ENCODE measurements at places on chromosomes 4 and X.

DNA sequence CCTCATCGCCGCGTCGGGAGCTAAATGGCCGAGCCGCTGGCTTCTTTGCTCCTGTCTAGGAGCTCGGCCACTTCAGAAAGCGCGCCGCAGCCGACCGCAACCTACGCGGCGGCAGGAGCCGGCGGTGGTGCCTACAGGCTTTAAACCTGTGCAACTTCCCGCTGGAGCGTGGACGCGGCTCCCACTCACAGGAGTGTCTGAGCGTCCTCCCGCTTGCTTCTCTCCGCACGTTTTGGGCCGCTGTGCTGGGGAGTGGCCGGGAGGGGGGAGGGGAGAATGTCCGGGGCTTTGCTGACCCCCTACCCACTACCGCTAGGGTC, 1.0 kb downstream of the NHSL2 start:
- DNase-seq = no peak

GRCh38 chrX:114626323-114626722, 42.4 kb downstream of the HTR2C start:
- peak; percentile 35 for DNase-seq

DNA sequence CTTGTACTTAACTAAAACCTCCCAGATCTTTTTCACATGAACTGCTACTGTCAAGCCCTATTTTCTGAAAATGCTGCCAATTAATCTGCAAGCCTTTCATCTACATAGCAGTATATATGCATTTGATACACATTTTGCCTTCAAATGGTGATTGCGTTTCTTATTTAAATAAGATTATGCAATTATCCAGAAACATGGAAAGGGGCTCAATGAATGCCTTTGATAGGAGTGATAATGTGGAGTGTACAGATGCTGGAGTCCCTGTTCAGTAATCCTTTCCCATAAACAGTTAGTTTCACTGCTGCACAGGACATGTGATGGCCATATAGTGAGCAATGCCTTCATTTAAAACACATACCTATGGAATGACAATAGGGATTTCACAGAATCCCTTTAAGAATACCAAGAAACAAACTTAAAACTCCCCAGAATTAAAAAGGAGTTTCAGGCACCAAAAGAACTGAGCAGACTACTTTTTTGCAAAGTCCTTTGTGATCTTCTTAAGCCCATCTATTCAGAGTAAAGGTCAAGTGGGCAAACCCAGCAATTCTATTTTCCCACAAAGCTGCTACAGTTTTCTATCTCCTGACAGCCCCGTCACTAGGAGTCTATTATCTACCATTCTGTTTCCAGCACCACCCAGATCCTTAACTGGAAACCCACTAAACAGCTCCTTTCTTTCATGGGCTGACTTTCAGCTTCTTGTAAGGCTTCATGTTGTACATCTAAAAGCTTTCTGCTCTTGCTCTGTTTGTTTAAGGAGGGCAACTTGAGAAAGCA, 120.3 kb downstream of the UNC5C start:
- DNase-seq = no peak

DNA sequence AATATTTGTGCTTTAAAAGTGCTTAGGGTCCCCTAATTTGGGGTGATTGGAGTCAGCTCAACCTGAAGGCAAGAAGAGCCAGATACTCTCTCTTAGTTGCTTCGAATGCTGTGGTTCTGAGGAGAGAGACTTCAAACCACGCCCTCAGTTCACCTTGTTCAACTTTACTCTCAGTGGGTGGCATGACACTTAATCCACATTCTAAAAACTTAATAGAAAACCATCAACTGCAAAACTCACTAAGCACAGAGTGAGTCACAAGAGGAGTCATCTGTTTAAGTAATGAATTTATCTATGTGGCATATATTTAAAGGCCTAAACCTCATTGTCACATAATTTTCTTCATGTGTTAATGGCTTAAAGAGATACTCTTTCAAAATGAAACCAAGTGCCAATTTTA, 99.5 kb upstream of the SLC4A4 start:
- no peak for DNase-seq

- peak; percentile 9 for DNase-seq
Measured at GRCh38 chr4:138405466-138405891, 163.3 kb upstream of the SLC7A11 start.

GRCh38 chr4:59412739-59413138, 1787.4 kb upstream of the ADGRL3 start:
- DNase-seq = no peak

DNA sequence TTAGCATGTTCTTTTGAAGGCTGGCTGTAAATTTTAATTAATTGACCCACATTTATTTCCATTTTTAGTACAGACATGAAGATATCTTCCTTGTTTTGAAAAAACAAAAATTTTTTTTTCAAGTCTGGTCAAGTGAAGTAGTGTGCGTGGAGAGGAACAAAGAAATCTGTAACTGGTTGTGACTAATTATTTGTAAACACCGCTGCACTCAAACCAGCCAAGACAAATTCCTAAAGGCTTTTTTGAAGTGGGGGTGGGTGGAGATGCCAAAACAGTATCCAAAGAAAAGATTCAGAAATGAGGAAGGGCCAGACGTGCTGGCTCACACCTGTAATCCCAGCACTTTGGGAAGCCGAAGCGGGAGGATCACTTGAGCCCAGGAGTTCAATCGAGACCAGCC, 88.3 kb downstream of the SHROOM2 start:
- no peak for DNase-seq
